ENCODE measurements at places on chromosomes 13 and 19.
A peak's percentile ranks its signal among the peaks of the same experiment; 100 is the strongest.

DNA sequence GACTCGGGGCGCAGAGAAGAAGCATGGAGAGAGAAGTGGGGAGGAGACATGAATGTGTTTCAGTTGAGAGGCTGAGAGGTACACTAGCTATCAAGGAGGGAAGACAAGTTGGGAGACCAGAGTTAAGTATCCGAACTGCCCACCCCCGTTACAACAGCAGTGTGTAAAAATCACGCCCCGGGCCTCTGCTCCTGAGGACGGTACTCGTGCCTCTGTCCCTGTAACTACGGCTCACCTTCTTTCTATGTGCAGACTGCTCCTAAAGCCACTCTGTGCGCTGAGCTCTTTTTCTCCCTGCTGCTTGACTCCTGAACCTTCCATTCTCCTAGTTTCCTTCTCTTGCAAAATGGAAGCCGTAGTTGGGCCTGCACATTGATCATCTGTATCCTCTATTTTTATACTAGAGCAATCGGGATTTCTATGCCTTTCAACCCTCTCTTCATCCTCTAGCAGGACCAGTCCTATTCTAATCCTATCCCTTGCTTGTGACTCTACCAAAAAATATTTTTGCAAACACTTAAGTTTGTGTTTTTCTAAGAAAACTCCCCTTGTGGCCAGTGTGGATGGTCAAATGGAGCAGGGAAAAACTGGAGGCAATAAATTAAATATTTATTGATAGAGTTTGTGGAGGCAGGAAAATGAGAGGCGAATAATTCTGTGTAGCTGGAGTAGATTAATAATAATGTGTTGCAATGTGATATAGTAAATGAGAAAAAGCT is 569 bp downstream of the POLR1D start:
- DNase-seq, result no peak

DNA sequence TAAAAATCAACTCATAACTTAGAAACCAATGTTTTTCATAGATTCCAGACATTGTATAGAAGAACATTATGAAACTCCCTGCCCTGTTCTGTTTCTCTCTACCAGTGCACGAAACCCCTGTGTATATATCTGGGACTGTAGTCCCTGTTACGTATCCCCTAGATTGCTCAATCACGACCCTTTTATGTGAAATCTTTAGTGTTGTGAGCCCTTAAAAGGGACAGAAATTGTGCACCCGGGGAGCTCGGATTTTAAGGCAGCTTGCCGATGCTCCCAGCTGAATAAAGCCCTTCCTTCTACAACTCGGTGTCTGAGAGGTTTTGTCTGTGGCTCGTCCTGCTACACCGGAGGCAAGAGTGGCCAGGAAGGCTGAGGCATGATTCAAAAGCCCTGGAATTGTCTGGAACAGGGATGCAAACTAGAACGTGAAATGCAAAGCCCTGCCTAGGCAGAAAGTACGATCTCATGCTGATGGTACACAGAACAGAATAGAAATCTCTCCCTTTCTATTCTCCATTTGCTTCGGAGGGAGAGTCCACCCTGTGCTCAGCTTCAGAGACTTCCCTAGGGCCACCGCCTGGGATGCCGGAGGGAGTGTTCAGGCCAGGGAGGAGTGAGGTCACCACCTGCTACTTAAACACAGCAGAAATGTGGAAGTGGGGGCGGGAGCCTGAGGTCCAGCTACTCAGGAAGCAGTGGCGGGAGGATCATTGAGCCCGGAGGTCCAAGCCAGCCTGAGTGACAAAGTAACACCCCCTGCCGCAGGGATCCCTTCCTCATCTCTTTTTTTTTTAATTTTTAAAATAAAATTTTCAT is 758 bp upstream of the ZNF888 start:
- no peak for DNase-seq

- DNase-seq, result no peak
These were observed 22.6 kb downstream of the SUGP1 start for GRCh38 chr19:19297759-19298158.

- no peak for DNase-seq
These were observed 6.7 kb downstream of the NANOS3 start for GRCh38 chr19:13883516-13884064.

GRCh38 chr13:42808341-42808940 is 27.1 kb downstream of the FAM216B start:
- no peak for DNase-seq

GRCh38 chr13:93499991-93500390 is 273.4 kb downstream of the GPC6 start:
- no peak for DNase-seq

GRCh38 chr13:112325920-112326645 is 50.1 kb upstream of the SPACA7 start:
- DNase-seq, result no peak

- no peak for DNase-seq
These were observed 211.5 kb upstream of the MIR17HG start for GRCh38 chr13:91135968-91136367.

GRCh38 chr13:20219577-20219976 is 12.5 kb downstream of the GJB6 start:
- DNase-seq, result no peak

DNA sequence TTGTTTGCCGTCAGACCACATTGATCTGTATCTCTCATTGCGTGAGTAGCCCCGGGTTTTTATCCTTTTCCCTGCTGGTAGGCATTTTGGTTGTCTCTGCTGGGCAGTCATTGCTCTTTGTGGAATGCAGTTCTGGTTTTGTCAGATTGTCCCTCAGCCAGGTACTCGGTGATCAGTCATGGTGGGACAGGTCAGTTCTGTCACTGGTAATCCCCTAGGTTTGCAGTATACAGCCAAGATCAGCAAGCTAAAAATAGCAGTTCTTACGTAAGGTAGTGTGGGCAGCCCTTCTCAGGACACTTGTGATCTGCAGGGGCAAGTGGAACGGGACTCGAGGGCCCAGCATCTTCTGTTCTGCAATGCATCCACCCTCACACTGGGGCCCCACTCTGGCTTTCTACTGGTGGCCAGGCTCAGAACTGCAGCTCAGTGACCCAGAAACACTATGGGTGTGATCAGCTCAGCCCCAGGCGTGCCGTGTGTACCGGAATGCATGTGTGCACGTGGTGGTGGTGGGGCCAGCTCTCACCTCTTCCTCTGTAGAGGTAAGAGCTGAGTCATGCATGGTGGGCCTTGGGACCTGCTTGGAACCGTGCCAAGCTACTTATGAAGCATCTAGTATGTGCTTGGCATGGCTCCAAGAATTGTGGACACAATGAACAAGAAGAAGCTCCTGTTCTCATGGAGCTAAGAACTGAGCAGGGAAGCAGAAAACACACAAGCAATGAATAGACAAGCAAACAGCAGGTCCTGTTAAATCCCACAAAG is 6.3 kb downstream of the PLEKHF1 start:
- DNase-seq, result peak; percentile 82

GRCh38 chr19:33365691-33366090 is 7.8 kb upstream of the CEBPG start:
- no peak for DNase-seq

DNA sequence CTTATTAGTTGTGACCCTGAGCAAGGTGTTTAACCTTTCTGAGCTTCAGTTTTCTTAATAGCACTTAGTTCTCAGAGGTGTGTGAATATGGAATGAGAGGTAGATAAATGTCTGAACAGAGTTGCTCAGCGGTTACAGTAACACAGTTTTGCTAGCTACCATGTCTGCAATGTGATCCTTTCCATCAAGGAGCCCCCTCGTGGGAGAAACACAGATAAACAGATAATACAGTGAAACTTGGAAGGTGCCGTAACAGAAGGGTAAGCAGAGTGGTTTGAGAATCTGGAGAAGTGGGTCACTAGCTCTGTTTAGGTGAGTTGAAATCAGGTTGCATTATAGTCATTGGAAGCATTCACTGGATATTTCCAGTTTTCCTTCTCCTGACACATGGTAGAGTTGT is 38.9 kb downstream of the IRS2 start:
- DNase-seq, result no peak

- no peak for DNase-seq
These were observed 6.0 kb upstream of the SYT5 start for GRCh38 chr19:55186080-55186479.

GRCh38 chr19:9842834-9843625 is 7.9 kb downstream of the PIN1 start:
- DNase-seq, result no peak

DNA sequence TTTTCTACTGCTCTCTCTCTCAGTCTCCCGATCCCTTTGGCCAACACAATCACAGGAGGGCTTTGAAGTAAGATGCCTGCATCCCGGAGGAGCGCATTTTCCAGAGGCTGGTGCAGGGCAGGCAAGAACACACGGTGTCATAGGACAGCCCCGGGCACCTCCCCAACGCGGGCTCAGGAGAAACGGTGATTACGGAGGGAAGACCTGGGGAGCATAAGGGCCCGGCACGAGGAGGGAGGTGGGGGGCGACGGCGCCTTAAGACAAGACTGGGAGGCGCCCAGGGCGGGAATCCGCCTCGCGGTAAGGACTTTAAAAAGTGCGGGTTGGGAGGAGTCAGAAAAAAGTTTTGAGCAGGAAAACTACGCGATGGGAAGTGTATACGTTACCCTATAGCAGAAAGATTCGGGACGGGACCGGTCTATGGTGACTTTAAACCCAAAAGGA is 18.7 kb upstream of the ZNF888 start:
- DNase-seq, result no peak

GRCh38 chr13:79307433-79307861 is 98.6 kb downstream of the RBM26 start:
- no peak for DNase-seq

DNA sequence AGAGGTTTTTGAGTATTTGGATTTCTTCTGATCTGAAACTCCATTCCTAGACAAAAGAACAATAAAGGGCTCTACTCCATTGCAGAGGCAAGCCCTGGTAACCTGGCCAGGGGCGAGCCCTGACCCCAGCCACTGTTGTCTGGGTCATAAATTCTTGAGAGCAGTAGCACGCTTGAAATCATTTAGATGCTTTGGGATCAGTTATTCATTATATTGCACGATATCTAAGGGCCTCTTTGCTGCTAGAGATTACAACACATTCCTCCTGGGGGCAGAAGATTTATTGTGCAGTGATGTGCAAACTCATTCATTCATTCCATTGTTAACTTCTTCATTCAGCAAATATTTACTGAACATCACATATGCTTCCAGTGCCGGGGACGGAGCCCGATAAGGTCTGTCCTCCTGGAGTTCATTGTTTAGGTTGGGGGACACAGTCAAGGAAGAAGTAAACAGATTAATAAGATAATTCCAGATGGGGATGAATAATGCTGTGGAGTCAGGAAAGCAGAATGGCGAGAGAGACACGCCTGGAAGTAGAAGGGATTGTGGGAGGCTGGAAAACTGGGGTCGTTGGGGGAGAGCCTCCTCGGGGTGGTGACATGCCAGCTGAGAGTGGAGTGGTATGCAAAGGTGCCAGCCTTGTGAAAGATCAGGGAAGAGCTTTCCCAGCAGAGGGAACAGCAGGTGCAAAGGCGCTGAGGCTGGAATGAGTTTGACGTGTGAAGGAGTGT is 34.9 kb downstream of the SIPA1L3 start:
- DNase-seq, result no peak

DNA sequence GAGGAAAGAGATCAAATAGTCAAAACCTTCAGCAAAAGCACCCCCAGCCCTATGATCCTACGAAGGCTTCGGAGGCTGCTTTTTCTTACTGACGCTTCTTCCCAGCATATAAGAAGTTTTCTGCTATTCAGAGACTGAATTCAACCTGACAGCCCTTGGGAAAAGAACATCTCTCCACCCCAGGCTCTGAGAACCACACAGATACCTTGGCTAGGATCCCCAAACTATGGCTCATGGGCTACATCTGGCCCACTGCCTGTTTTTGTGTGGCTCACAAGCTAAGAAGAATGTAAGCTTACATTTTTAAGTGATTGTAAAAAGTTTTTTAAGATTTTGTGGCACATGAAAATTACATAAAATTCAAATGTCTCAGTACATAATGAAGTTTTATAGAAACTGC is 3.0 kb downstream of the SLC15A1 start:
- no peak for DNase-seq

GRCh38 chr13:84810781-84811180 is 928.5 kb upstream of the SLITRK1 start:
- DNase-seq, result no peak

Data from stimulated activated CD4-positive, alpha-beta T cell treated with anti-CD3 and anti-CD28 coated beads, TNF-alpha, amount 100 ng/mL, for 48 hours (primary cell).